Naive B cell (primary cell): ENCODE measurements at places on chromosomes 11 and 22. TPM values are rescaled to one million over a fixed set of nuclear protein-coding genes. Genes with fewer than 3 reads are reported as not detected.

DNA sequence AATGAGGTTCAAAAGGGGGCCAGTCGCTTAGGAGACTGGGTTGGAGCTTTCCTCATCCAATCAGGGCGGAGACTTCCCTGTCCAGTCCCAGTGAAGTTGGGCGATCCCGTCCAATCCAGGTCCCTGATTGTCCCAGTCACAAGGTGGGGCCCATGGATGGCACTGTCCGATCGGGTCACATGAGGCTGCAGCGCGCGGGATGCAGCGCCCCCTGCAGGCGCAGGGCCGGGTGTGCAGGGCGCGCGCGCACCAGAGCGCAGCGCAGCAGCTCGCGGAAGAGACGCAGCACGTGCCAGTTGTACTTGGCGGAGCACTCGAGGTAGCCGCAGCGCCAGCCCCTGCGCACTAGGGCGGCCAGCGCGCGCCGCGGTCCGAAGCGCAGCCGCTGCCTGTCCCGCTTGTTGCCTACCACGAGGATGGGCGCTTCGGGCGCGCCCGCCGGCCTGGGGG is 2.3 kb downstream of the RASL10A start:
- H3K4me3 ChIP-seq: no peak overlapping the region
- DNase-seq: no peak
- peaks cover 22% of the 10 kb centered on the region for H3K4me1 ChIP-seq

DNA sequence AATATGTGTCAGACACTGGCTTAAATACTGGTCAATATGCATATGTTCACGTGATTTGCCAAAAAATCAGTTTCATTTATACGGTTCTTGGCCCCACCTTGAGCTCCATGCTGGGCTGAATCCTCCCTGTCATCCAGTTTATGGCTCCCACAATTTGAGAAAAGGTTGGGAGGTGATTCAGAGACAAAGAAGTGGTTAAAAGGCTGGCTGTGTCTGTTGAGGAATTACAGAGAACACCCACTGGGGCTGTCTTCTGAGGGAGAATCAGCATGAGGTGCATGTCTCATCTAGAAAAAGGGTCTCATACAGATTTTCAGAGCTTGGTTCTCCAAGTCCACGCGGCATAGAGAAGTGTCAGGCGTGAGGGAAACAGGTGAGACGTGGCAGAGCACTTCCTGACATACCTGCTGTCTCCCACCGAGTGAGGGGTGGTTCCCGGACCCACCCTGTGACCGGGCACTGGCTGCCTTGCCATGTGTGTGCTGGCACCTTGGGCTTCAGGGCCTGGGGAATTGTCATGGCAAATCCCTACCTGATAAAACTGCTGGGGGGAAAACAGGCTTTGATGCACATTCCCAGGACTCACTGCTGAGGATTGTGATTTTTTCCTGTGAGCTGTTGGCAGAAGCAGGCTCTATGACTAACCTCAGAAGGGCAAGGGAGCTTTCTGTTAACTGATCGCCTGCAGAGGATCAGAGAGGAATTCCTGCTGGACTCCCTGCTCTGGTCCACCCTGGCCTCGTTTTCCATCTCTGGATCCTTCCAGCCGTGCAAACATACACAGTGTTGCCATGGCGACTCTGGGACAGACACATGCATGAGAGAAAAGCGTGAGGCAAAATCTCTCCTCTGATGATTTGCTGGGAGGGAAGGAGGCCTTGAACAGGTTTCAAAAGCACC is 223.6 kb downstream of the ADAMTS15 start:
- no peak for DNase-seq
- H3K4me3 ChIP-seq: no peak overlapping the region
- no peak overlapping the region for H3K27ac ChIP-seq
- H3K27me3 ChIP-seq: no peaks in the 10 kb centered on the region
- H3K36me3 ChIP-seq: no peaks in the 10 kb centered on the region

DNA sequence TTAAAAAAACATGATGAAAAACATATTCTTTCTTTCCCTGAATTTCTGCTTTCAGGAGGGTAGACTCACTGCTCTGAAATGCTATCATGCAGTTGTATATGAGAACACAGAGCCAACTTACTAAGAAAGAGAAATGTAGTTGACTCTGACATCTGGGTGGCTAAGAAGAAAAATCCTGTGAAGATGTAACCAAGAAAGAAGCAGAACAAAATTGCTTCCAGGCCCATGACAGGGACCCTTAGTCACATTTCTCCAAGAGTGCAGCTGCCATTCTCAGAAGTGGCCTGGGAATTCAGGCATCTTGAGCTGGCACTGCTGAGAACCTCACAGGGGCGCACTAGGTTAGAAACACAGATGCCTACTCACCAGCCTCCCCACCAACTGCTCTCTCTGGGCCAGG is 73.6 kb downstream of the RPL27A start:
- H3K36me3 ChIP-seq: no peaks in the 10 kb centered on the region
- peaks cover 12% of the 10 kb centered on the region for H3K4me1 ChIP-seq
- no peak for DNase-seq
- H3K27ac ChIP-seq: no peak overlapping the region
- no peak overlapping the region for H3K4me3 ChIP-seq
- H3K27me3 ChIP-seq: peaks cover 11% of the 10 kb centered on the region

GRCh38 chr11:94773842-94774241 is 5.7 kb downstream of the AMOTL1 start:
- peaks cover 28% of the 10 kb centered on the region for H3K27me3 ChIP-seq
- peaks cover 8% of the 10 kb centered on the region for H3K4me1 ChIP-seq
- no peak overlapping the region for H3K27ac ChIP-seq
- no peak for DNase-seq
- H3K4me3 ChIP-seq: no peak overlapping the region
- H3K36me3 ChIP-seq: no peaks in the 10 kb centered on the region

DNA sequence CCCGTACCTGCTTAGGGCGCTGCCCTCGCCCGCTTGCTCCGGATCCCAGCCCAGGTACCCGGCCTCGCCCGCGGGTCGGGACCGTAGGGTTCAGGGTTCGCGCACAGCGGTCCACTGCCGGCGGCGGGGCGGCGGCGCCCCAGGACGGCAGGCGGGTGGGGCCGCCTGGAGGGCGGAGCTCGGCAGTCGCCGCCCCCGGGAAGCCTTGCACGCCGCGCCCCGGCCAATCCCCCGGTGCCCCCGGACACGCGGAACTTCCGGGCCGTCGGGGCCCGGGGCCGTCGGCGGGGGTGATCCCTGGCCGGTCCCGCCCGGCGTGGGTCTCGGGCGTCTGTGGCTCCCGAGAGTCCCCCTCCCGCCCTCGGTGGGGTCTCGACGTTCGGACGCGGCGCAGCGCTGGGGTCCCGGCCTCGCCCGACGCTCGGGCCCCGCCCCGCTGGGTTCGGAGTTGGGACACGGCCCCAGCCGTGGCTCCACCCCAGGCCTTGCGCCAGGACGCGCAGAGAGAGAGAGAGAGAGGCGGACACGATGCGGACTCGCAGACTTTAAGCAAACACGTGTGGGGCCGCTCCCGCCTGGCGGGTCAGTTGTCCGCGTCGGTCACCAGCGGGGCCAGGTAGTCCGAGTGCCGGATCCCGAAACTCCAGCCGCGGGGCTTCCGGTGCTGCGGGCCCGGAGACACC is at the start of gene TYMP:
TYMP (minus strand) TSS at position 116 of the 683 bp plus-strand sequence. CDS start 303 bp downstream, outside the sequence.
- H3K4me1 ChIP-seq: peaks cover 49% of the 10 kb centered on the region
- H3K27me3 ChIP-seq: no peaks in the 10 kb centered on the region
- H3K27ac ChIP-seq: peak within 1 kb of the TSS; percentile 100
- DNase-seq: peak; percentile 69
- H3K4me3 ChIP-seq: peak within 1 kb of the TSS; percentile 96
- no peaks in the 10 kb centered on the region for H3K36me3 ChIP-seq

DNA sequence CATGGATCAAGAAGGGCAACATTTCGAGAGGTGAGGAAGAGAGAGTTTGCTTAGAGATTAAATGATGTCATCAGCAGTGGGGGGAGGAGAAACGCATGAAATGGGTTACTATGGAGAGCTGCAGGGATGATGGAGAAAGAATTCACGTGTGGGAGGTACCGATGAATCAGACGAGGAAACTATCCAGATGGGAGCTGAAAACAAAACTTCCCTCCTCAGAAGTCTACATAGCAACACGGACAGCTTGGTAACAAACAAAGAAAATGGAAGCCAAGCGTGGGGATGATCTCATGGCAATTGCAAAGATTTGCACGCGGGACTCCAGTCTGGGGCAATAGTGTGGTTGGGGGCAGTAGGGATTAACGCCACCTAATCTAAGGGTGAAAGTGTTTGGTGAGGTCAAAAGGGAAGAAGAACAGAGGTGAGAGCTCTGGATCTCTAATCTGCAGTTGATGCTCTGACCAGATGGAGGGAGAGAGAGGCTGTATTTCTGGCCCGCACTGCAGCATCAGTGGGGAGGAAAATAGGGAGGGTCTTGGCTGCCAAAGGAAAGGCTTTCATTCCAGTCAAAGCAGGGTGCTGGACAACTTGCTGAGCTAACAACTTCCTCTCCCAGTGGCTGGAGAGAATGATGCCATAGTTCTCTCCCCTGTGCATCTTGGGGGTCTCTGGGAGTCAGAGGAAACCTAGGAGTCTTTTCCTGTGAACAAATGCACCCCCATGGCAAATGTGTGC is 43.4 kb upstream of the CSNK2A3 start:
- no peak overlapping the region for H3K4me3 ChIP-seq
- DNase-seq: no peak
- no peaks in the 10 kb centered on the region for H3K4me1 ChIP-seq
- H3K27me3 ChIP-seq: peaks cover 5% of the 10 kb centered on the region
- no peaks in the 10 kb centered on the region for H3K36me3 ChIP-seq

DNA sequence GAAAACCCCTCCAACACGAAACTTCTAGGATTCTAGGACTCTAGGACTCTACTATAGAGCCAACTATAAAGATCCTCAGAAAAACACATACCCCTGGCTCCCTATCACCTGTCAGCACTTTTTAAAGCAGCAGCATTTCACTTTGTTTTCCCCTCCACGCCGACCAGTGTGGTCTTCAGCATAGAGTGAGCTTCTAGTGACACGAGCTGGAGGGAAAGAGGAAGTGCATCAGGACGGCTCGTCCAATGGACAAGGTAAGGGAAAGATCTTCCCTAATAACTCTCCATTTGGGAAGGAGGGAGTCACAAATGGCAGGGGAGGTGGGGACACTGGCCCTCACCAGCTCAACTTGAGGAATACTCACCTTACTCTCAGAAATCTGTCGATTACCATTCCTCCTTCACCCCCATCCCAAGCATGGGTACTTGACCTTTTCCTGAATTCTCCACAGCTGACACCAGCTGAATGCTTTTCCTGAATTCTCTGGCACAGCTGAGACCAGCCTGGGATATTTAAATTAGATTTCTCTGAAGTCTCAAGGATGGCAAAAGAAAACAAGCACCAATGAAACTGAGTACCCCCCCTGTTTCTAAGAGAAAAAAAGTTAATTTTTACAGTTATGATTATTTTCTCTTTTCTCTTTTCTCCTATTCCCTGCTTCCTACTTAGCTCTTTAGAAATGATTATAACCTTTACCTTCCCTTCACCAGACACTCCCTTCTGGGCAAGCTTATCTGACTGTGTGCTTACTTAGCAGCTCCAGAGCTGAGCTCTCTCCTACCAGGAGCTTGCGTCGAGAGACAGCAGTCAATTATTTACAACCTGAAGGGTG is 33.3 kb upstream of the NNMT start:
- H3K27me3 ChIP-seq: peaks cover 8% of the 10 kb centered on the region
- H3K27ac ChIP-seq: no peak overlapping the region
- peaks cover 23% of the 10 kb centered on the region for H3K4me1 ChIP-seq
- no peak overlapping the region for H3K4me3 ChIP-seq
- peak; percentile 40 for DNase-seq

GRCh38 chr11:71329786-71330185 is 77.4 kb upstream of the SHANK2 start:
- H3K36me3 ChIP-seq: no peaks in the 10 kb centered on the region
- no peak overlapping the region for H3K4me3 ChIP-seq
- no peaks in the 10 kb centered on the region for H3K4me1 ChIP-seq
- no peak overlapping the region for H3K27ac ChIP-seq
- peaks cover 4% of the 10 kb centered on the region for H3K27me3 ChIP-seq
- no peak for DNase-seq

Gene PHLDA2
- not detected for polyA plus RNA-seq

- H3K4me1 ChIP-seq: no peaks in the 10 kb centered on the region
- H3K36me3 ChIP-seq: no peaks in the 10 kb centered on the region
- peaks cover 3% of the 10 kb centered on the region for H3K27me3 ChIP-seq
- no peak for DNase-seq
- H3K4me3 ChIP-seq: no peak overlapping the region
- no peak overlapping the region for H3K27ac ChIP-seq
These were observed 207.6 kb downstream of the CWF19L2 start for GRCh38 chr11:107250017-107250416.

DNA sequence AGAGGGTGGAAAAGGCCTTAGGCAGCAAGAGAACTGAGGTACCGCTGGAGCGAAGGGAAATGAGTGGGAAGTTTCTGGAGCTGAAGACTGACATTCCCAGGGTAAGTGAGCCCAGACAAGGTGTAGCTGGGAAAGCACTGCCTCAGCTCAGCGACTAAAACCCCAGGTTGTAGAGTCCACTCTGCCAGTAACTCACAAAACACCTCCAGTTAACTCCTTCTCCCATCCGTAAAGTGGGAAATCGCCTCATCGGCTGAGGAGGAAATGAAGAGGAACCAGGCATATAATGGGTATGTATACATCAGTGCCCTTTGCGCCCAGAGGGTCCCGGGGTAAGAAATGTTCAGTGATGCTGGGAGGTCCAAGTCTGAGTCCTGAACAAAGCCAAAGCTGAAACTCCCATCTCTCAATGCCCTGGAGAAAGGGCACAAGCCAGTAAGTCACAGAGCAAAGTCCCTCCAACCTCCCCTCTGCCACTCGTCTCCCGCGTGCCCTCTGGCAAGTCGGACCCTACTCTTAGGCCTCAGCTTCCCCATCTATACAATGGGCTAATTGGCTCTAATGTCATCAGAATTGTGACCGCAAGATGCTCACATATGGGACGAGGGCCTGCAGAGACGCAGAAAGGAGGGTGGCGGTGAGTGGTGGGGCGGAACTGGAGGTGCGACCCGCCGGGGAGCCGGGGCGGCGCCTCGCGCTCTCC is 588 bp downstream of the VPS37C start:
- peak overlapping the region; percentile 96 for H3K27ac ChIP-seq
- H3K36me3 ChIP-seq: peaks cover 4% of the 10 kb centered on the region
- H3K27me3 ChIP-seq: no peaks in the 10 kb centered on the region
- peak overlapping the region; percentile 92 for H3K4me3 ChIP-seq

- no peaks in the 10 kb centered on the region for H3K27me3 ChIP-seq
- no peak for DNase-seq
- H3K4me3 ChIP-seq: no peak overlapping the region
- H3K36me3 ChIP-seq: no peaks in the 10 kb centered on the region
- no peaks in the 10 kb centered on the region for H3K4me1 ChIP-seq
These were observed 63.9 kb downstream of the DEUP1 start for GRCh38 chr11:93394488-93394887.

DNA sequence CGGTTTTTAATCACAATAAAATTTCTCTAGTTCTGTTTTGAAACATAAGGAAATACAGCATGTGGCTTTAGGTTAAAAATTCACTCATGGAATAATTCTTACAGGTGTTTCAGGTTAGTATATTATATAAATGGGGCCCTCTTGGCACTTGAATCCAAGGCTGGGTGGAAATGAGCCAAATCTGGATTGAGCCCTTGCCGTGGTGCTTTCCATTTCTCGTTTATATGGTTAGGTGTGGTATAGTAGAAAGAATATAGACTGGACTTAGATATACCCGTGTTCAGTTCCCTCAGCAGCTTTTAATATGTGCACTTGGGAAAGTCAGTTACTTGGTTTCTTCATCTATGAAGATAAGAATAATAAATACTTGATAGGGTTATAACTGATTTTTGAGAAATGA is 16.0 kb downstream of the ZFP91 start:
- H3K4me3 ChIP-seq: no peak overlapping the region
- no peaks in the 10 kb centered on the region for H3K27me3 ChIP-seq
- no peak overlapping the region for H3K27ac ChIP-seq
- peaks cover 9% of the 10 kb centered on the region for H3K36me3 ChIP-seq

- H3K27ac ChIP-seq: no peak overlapping the region
- DNase-seq: no peak
- H3K4me1 ChIP-seq: peaks cover 10% of the 10 kb centered on the region
These were observed 59.1 kb downstream of the CLMP start for GRCh38 chr11:123135863-123136446.
